ENCODE measurements at places on chromosomes 6 and 20.

GRCh38 chr20:44143936-44144335 lies 43.1 kb downstream of the JPH2 start:
- no peak for DNase-seq

- peak; percentile 87 for DNase-seq
These were observed 76.3 kb downstream of the CDK19 start for GRCh38 chr6:110738899-110739365.

DNA sequence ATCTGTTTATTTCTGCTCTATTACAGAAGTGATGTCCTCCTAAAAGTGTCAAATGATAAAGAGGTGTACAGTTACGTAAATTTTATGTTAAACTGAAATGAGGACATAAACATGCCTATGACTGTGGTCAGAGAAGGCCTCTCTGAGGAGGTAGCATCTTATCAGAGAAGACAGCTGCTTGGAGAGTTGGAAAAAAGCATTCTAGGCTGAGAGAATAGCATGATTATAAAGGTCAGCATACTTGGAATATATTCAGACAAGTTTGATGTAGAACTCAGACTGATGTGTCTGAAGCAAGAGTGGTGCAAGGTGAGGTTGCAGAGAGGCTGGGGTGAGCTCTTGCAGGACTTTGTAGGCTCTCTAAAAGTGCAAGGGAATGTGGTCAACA lies 3.1 kb upstream of the PCNA start:
- DNase-seq: no peak

- no peak for DNase-seq
These were observed 16.4 kb upstream of the LAMA4 start for GRCh38 chr6:112270756-112271155.

- no peak for DNase-seq
These were observed 19.0 kb downstream of the SENP6 start for GRCh38 chr6:75620381-75621304.

GRCh38 chr6:125365230-125365629 lies 63.5 kb upstream of the HDDC2 start:
- DNase-seq: no peak

- DNase-seq: peak; percentile 51
These were observed 807 bp downstream of the SNHG17 start for GRCh38 chr20:38434301-38434741.

- DNase-seq: no peak
These were observed 1155.3 kb upstream of the GJE1 start for GRCh38 chr6:140977403-140977802.

GRCh38 chr6:169189182-169189581 lies 64.5 kb downstream of the THBS2 start:
- DNase-seq: no peak

DNA sequence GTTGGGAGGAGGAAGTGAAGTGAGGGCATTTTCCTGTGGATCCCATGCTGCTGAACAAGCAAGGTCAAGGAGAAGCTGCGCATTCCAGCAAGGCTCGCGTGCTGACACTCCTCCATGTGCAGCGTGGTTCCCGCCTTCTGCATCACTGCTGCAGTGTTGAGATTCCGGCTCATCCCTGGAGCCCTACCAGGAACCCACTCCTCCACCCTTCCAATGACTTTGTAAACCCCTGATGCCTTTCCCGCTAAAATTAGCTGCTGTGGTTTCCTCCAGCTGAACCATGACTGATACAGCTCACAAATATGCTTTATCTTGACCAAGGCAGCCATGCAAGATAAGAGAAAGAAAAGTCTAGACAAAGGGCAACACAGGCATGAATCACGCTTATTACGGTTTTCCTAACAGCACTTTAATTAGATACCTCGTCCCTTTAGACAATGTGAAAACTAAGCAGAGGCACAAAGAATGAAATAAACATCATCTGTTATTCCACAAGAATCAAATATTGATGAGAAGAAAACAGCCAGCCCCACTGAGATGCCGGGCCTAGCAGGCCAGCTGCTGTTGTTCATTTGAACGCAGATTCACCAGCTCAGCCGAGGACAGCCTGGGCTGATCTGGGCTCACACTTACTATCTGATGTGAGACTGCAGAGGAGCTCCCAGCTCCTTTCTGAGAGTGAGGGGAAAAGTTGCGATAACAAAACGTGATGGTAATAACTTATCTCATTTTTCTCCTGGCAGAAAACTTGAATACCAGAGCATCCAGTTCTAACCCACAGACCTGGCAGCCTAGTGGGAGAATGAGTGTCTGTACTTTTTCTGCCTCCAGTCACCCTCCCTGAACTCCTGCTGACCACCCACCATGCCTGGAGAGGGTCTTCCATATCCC lies 14.2 kb upstream of the BNIP5 start:
- no peak for DNase-seq

DNA sequence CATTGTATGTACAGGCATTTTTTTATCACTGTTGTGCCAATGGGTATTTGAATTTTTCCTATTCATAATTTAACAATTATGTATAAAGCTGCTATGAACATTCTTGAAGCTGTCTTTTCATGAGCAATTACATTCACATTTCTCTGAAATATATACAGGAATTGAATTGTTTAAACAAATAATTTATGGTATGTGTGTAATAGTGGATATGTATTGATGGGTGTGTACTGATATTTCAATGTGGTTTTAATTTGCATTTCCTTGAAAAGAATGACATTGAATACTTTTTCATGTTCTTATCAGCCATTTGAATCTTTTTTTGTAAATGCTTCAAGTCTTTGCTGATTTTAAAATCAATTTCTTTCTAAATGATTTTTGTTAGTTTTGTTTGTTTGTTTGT lies 629.4 kb upstream of the FLRT3 start:
- DNase-seq: no peak

DNA sequence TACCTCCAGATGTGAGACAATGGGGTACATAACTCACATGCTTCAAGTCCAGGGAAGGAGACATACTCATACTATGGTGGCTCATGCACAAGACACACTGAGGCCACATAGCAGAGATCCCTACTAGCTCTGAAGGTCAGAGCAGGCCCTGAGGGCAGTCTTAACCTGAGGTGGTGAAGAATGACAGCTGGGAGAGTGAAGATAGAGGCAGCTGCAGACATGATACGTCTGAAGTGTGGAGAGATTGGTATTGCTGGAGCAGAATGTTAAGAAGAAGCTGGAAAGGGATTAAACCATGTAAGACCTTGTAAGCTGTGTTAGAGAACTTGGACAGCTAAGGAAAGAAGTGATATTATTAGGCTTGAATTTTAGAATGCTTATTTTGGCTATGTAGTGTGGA lies 32.9 kb downstream of the PGM3 start:
- no peak for DNase-seq

DNA sequence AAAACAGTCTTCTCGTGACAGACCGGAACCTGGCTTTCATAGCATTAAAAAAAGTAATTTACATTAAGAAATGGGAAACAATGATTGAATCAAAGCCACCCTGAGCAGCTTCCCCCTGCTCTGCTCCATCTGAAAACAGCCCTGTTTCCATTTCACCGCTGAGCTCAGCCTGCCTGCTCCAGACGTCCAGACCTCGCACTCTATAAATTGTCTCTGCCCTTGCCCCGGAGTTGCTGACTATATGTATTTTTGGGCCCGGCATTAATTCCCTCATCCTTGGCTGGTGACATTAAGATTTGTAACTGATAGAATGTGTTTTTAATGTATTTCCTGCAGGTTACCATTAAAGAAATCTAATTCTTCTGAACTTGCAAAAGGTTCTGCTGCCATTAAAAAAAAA lies 22.7 kb upstream of the TCP11 start:
- DNase-seq: no peak

DNA sequence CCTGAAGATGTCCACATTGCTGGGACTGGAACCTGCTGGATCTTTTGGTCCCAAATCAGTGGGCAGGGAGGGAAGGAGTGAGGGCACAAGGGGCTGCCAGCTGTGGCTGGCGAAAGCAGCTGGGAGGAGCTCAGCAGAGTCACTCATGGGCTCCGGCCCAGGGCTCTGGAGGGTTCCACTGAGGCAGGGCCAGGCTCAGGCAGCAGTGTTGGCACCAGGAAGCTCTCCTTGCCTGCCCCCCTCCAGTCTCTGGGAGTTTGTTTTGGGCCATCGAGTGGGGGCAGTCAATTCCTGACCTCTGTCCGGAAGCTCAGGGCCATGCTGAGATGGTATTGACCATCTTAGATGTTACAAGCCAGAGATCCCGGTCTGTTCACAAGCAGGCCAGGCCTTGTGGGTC lies 39.1 kb upstream of the IRF4 start:
- DNase-seq: no peak

GRCh38 chr6:27471365-27472115 lies 1.4 kb downstream of the ZNF184 start:
- DNase-seq: no peak

GRCh38 chr6:132964101-132964867 lies 149.9 kb downstream of the RPS12 start:
- DNase-seq: no peak

- no peak for DNase-seq
These were observed 7.6 kb upstream of the HIVEP2 start for GRCh38 chr6:142952614-142953013.

DNA sequence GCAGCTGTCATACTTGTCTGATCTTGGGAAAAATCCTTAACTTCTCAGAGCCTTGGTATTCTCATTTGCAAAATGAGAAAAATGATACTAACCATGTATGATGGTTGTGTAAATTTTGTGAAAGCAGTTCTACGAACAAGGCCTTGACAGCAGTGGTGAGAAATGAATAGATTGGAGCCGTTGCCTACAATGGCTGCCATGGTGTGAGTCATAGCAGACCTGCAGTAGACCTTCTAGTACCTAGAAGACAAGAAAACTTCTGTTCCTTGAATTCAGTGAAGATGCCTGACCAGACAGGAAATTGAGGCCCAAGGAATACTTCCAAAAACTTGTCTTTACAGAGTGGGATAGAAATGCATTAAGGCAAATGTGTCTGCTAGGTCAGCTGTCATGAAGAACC lies 338.9 kb downstream of the QKI start:
- DNase-seq: no peak

GRCh38 chr20:10784554-10785183 lies 110.9 kb upstream of the JAG1 start:
- no peak for DNase-seq

DNA sequence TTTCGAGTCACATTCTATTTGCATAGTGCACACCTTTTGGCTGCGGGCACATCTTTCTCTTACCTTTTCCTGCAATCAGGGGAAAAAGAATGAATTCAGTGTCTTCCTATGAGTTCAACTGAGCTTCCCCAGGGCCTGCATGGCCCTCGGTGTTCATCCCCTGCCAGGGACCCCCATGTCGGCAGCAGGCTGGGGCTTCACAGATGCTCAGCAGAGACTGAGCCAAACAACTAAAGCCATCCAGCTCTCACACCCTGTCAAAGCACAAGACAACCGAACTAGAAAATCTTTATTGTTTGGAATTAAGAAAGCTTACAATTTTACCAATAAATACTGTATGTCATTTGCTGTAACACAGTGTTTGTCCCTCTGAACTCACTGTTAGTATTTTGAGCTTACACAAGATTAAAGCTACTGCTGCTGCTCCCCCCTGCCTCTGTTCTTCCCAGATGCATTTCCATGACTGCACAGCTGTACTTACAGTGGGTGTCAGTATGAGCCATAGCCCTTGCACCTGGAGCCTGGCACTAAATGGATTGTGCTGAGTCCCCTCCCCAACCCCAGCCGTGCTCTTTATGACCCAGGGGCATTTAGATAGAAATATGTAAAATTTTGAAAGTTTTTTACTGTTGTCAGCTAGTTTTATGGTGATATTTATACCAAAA lies 205.8 kb downstream of the TMEM242 start:
- no peak for DNase-seq

DNA sequence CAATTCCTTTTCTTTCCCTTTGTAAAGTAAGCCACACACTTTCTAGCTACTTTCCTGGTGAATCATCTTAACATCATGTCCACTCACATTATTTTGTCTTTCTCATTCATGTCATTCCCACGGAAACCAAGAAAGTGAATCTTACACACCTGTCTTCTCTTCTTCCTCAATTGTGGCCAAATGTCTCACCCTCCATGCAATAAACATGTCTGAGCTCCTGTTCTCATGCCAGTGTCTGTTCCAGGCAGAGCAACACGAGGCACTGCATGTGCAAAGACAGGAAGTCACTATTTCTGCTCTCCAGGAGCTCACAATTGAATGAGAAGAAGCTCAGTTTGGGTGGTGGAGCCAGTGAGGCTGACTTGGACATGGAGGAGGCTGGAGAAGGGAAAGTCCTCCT lies 29.0 kb upstream of the TMEM244 start:
- no peak for DNase-seq

DNA sequence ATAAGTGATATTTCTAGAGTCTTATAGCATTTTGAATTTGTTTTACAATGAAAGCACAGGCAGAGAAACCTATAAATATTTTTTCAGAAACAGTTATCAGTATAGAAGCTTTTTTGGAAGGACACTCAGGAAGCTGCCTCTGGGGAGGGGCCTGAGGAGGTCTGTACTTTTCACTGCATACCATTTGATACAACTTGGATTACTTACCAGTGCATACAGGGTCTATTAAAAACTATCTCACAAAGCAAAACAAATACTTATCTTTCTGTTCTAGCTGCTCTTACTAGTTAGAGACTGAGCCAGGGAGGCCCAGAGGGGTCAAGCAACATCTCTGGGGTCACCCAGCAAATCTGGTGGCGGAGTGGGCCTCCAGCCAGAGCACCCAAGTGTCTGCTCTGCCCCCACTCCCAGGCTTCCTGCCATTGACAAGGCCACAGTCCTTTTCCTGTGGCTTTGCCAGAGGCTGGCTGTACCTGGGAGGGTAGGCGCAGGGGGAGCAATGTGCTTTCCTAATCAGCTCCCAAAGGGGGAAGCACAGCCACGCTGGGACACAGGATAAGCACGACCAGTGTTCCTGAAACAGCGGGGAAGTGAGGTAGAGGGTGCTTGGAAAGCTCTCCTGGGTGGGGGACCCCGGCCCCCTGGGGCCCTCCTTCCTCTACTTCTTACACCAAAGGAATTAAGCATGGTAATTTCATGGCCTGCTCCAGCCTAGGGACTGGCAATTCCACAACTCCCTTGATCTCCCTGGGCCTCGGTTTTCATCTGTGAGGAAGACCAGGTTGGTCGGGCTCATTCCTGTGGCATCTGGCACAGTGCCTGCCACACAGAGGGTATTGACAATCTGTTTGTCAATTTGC lies 7.8 kb downstream of the TCF15 start:
- DNase-seq: no peak

Measured in inflammatory macrophage treated with lipopolysaccharide for 1 hour (primary cell).